ENCODE measurements at places on chromosomes 3 and 15.

GRCh38 chr15:95646484-95647273 lies 683.8 kb upstream of the NR2F2 start:
- no peak for DNase-seq

GRCh38 chr3:107242579-107242978 lies 134.7 kb upstream of the CCDC54 start:
- no peak for DNase-seq

GRCh38 chr3:191740712-191741111 lies 279.7 kb downstream of the PYDC2 start:
- DNase-seq = no peak

DNA sequence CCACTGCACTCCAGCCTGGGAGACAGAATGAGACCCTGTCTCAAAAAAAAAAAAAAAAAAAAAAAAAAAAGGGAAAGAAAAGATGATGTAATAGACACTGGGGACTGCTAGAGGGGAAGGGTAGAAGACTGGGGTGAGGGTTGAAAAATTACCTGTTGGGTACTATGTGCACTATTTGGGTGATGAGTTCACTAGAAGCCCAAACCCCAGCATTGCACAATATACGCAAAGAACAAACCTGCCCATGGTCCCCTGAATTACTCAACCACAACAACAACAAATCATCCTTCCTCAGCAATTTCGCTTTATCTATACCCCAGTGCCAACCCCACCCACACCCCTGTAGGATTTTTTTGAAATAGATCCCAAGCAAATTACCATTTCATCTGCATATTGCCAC lies 13.5 kb downstream of the NIPA1 start:
- no peak for DNase-seq

DNA sequence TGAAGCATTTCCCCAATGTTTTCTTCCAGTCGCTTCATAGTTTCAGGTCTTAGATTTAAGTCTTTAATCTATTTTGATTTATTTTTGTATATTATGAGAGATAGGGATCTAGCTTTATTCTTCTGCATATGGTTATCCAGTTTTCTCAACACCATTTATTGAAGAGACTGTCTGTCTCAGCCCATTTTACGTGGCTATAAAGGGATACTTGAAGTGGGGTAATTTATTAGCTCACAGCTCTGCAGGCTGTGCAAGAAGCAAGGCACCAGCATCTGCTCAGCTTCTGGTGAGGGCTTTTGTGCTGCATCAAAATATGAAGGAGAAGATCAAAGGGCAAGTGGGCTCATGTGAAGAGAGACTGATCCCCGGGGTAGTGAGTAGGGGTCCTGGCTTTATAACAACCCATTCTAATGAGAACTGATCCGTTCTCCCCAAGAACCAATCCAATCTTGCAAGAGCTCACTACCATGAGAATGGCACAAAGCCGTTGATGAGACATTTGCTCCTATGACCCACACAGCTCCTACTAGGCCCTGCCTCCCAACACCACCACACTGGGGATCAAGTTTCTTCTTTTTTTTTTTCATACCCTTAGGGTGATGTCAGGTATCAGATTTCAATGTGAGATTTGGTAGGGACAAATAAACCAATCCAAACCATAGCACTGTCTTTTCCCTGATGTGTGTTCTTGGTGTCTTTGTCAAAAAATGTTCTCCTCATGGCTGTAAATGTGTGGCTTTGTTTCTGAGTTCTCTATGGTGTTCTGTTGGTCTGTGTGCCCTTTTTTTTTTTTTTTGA lies 63.2 kb downstream of the IQGAP1 start:
- no peak for DNase-seq

GRCh38 chr3:96970211-96970610 lies 155.8 kb downstream of the EPHA6 start:
- no peak for DNase-seq

GRCh38 chr15:68581725-68582124 lies 2.9 kb downstream of the CORO2B start:
- no peak for DNase-seq

- peak; percentile 19 for DNase-seq
Observed at GRCh38 chr15:99485153-99485961, 80.4 kb upstream of the MEF2A start.

GRCh38 chr3:129602730-129603560 lies 3.5 kb downstream of the PLXND1 start:
- no peak for DNase-seq

- DNase-seq = no peak
Observed at GRCh38 chr3:52405066-52405465, 39.8 kb downstream of the SEMA3G start.

GRCh38 chr15:100230784-100231183 lies 111.0 kb downstream of the ADAMTS17 start:
- no peak for DNase-seq

GRCh38 chr3:162945626-162946025 lies 1449.0 kb downstream of the OTOL1 start:
- DNase-seq = no peak

DNA sequence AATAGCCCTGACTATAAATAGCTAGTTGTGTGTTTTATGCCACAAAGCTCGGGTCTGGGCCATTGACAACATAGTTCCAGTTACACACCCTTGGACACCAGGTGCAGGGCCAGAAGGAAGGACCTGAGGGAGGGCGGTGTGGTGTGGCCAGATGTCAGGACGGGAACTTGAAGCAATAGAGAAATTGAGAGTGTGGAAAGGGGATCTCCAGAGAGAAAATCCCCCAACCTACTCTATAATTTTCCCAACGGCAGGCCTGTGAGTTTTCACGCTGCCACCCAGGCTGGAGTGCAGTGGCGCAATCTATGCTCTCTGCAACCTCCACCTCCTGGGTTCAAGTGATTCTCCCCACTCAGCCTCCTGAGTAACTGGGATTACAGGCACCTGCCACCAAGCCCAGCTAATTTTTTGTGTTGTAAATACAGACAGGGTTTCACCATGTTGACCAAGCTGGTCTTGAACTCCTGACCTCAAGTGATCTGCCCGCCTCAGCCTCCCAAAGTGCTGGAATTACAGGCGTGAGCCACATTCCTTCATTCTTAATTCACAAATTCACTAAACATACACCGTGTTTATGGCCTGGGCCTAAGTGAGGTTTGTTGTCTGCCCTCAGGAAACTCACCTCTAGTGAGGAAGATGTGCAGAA lies 70.8 kb upstream of the KLF13 start:
- no peak for DNase-seq

GRCh38 chr3:57675530-57675929 lies 17.3 kb downstream of the DENND6A start:
- DNase-seq = no peak

GRCh38 chr3:16122661-16123060 lies 51.8 kb upstream of the GALNT15 start:
- no peak for DNase-seq

GRCh38 chr3:73364517-73364916 lies 260.2 kb downstream of the PDZRN3 start:
- no peak for DNase-seq

DNA sequence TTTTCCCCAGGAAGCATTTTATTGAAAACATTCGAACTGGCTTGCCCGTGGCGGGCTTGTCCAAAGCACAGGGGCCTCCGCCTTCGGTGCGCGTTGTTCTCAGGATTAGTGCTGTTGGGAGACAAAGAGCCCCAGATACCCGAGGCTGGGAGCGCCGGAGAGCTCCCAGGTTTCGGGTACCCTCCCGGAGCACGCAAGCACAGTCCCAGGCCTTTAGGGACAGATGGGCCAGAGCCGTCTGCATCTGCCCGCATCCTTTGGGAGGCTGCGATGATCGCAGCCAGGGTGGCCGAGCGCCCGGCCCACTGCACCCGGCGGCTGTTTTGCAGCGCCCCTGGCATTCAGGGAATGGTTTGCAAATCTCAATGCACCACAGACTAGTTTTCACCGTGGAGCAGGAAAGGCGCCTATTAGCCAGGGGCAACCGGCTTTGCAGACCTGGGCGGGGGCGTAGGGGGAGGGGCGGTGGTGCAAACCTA lies 5.0 kb upstream of the FEZF2 start:
- no peak for DNase-seq

- no peak for DNase-seq
Observed at GRCh38 chr3:165434516-165434915, 238.3 kb upstream of the SLITRK3 start.

DNA sequence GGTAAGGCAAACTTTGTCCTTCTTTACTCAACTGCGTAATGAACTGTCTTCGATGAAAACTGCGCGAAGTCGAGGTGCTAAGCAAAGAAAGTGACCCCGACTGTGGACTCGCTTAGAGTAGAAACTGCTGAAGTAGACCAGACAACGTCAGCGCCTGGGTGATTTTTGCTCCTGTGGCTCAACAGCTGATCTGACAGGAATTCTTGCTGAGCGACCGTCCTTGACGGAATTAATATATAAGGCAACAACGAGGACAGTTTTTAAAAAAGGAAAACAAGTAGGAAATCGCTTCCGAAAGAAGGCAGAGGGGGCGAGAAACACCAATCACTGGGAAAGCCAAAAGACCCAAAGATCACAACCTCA lies 541 bp downstream of the RPS27L start:
- peak; percentile 27 for DNase-seq

DNA sequence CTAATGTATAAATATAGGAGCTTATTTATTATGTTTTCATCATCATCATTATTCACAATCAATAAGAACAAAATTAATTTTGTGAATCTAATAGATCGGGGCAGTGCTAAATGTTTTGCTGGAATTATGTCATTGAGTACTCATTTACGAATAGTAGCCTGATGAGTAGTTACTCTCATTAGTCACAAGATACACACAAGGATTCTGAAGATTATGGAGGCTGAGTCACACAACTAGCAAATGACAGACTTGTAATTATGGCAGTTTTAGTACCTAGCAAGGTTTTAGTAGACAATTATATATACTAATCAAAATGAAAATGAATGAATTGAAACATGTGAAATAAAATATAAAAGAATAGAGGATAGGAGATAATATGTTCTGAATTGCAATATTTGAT lies 954.2 kb downstream of the CADM2 start:
- no peak for DNase-seq

- no peak for DNase-seq
Observed at GRCh38 chr3:17356585-17356984, 385.8 kb downstream of the TBC1D5 start.

DNA sequence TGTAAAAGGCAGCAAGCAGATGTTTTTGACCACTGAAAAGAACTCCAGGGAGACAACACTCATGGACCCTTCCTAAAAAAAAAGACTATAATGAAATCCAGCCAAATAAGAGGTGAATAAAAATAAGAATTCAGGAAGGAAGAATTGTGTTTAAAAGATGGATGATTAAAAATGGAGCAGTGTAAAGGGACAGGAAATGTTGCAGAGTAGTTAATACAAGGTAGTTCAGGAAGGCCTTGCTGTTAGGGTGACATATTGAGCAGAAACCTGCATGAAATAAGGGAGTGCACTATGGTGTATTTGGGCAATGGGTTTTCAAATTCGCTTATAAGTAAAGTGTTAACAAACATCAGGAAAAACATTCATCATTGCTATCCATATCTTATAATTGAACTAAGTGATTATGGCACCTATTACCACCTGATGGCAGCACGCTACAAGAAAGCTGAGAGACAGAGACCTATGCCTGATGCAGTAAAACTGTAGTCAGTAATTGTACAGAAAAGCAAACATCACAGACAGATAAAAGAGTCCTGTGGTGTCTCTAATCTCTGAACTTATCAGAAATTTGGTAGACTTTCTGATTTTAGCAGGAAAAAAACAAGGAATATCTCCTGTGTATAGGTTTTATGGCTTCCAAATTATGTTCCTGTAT lies 5.8 kb upstream of the DBR1 start:
- peak; percentile 53 for DNase-seq

- DNase-seq = no peak
Observed at GRCh38 chr3:52302426-52303145, 13.5 kb upstream of the DNAH1 start.

- DNase-seq = no peak
Observed at GRCh38 chr15:63056829-63057228, 14.3 kb downstream of the TPM1 start.

DNA sequence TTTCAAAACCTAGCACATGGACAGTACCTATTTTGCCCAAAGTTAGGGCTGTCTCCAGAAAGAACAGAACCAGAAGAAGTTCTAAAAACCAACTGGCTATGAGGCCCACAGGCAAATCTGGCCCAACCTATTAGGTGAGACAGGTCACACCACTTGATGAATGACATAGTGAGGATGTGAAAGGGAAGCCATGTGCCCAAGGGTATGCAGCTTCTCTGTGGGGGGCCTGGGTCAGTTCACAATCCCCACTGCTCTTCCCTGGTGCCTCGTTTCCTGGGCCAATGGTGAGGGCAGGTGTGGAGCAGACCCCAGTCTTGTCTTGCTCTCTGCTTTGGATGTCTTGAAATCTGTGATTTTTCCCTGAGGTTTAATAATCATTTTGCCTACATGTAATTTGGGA lies 8.9 kb downstream of the INSYN1 start:
- no peak for DNase-seq

GRCh38 chr3:140844072-140844471 lies 97.6 kb upstream of the SLC25A36 start:
- DNase-seq = no peak

- no peak for DNase-seq
Observed at GRCh38 chr3:149081772-149082171, 4.6 kb downstream of the HLTF start.

DNA sequence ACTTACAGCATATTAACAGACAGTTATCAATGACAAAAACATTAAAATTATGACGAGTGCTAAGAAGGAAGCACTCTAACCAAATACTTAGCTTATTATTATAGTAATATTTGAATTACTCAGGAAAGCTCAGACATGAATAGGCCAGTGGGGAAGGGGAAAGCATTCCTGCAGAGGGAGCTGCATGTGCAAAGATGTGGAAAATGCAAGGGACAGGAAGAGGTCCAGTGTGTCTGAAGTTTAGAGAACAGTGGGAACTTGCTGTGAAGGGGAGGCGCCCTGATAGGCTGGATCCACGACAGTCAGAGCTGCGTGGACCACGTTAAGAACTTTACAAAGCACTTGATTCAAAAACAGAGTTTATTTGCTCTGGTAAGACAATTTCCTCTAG lies 1.2 kb upstream of the SPICE1 start:
- no peak for DNase-seq

All from CD4-positive, alpha-beta T cell treated with Interleukin-6 for 4 hours (primary cell).